ENCODE measurements at places on chromosomes 7 and 10. TPM values are rescaled to one million over a fixed set of nuclear protein-coding genes. Genes with fewer than 3 reads are reported as not detected.
A peak's percentile ranks its signal among the peaks of the same experiment; 100 is the strongest.

- DNase-seq = no peak
Observed at GRCh38 chr7:40866601-40867000, 731.8 kb downstream of the SUGCT start.

DNA sequence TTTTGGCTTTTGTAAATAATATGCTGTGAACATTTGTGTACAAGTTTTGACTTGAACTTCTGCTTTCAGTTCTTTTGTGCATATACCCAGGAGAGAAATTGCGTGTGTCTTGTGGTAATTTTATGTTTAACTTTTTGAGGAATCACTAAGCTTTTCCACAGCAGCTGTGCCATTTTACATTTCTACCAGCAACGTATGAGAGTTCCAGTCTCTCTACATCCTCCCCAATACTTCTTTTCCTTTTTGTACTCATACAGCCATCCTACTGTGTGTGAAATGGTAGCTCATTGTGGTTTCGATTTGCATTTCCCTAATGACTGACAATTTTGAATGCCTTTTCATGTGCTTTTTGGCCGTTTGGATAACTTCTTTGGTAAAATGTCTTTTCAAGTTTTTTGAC lies 66.3 kb upstream of the INHBA start:
- no peak for DNase-seq

- no peak for DNase-seq
Observed at GRCh38 chr7:11434366-11434765, 397.6 kb downstream of the THSD7A start.

DNA sequence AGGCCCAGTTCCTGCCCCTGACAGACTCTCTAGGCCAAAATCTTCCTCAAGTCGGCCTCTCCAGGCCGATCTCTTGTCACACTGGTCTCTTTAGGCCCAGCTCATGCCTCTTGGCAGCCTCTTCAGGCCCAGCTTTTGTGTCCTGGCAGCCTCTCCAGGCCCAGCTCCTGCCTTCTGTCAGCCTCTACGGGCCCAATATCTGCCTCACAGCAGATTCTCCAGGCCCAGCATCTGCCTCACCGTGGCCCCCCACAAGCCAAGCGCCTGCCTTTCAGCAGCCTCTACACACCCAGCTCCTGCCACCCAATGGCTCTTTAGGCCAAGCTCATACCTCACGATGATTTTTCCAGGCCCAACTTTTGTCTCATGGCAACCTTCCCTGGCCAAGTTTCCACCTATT lies 33.0 kb upstream of the VKORC1L1 start:
- no peak for DNase-seq

- no peak for DNase-seq
Observed at GRCh38 chr10:64037071-64037661, 516.0 kb downstream of the REEP3 start.

GRCh38 chr10:99234791-99235657 lies 628 bp downstream of the HPSE2 start:
- no peak for DNase-seq

- DNase-seq = no peak
Observed at GRCh38 chr10:120433141-120433540, 23.9 kb upstream of the PLPP4 start.

- no peak for DNase-seq
Observed at GRCh38 chr7:105826143-105826542, 50.3 kb downstream of the ATXN7L1 start.

- DNase-seq = no peak
Observed at GRCh38 chr7:2860627-2861133, 16.6 kb upstream of the GNA12 start.

DNA sequence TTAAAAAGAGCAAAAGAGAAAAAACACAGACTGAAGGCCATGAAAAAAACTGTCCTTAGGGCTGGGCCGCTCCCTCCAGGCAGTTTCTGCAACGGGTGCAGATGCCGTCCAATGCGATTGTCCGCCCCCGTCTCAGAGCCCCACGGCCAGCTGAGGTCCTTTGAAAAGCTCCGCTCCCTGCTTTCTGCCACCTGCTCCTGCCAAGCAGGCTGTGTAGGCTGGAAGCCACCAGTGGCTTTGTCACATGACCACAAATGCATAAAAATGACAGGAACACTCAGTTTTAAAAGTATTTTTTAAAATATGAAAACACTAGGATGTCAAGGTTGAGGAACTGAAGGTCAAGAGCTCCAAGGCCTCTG lies 71.7 kb downstream of the AMZ1 start:
- DNase-seq = no peak

GRCh38 chr7:111802194-111802772 lies 240.0 kb upstream of the IMMP2L start:
- DNase-seq = no peak

DNA sequence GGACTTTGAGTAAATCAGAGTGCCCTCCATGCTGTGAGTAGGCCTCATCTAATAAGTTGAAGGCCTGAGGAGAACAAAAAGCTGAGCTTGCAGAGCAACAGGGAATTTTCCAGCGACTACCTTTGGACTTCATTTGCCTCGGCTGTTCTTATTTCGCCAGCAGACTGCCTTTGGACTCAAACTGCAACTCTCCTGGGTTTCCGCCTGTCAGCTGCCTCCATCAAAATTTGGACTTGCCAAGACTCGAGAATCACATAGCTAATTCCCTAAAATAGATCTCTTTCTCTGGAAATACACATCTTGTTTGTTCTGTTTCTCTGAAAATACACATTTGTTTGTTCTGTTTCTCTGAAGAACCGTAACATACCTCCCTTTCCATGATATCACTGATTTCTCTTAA lies 93.8 kb downstream of the ITGB8 start:
- no peak for DNase-seq

DNA sequence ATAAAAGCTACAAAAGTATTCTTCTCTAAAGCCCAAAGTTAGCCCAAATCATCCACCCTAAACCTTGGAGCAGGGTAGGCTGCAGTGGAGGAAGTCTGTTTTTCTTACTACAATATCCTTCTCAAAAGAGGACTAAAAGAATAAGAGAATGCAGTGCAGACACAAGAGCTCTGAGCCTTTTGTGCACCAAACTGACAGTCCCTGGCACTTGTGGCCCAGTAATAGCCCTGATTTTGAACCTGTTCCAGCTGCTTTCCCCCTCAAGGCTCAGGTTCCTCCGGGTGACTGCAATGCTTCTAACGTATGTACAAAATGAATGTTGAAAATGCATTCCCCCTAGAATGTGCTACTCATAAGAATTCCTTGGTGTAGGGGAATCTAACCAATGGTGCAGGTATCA lies 154.4 kb downstream of the JAZF1 start:
- DNase-seq = no peak

DNA sequence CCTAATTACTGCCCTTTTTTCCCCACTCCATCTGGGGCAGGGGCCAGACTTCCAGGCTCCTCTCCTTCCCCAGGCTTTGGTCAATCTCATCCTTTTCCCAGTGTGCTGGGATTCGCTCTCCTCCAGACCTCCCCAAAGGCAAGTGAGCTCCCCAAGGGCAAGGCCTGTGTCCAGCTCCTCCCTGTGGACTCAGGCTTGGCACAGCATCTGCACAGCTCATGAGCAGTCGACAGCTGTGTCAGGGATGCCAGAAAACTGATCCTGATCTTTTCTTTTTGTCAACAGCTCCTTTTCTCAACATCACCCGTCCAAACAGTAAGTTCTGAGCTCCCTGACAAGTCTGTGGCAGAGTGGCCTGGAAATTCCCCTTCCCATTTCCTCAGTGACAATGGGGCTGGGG lies 67.1 kb downstream of the C10orf120 start:
- DNase-seq = peak; percentile 11

GRCh38 chr7:142833174-142834048 lies 21.5 kb upstream of the EPHB6 start:
- DNase-seq = no peak

DNA sequence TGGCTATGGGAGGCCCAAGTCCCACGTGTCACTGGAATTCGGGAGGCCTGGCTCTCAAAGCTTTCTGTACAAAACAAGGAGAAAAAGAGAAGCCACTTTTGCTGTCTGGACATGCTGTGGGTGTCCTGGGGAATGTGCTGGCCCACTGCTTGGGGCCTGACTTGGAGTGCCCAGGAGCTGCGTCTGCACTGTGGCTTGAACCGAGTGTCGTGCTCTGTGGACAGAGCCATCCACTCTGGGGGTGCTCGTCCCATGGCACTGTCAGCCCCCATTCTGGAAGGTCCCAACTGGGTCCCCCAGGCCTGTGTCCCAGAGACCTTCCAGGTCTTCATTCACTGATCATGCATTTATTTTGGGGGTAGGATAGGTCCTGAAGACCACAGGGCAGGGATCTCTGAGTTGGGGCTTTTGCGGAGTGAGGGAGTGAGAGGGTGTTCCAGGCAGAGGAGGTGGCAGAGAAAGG lies 138.0 kb downstream of the LHPP start:
- no peak for DNase-seq

- no peak for DNase-seq
Observed at GRCh38 chr7:65287023-65287422, 86.6 kb upstream of the ZNF92 start.

DNA sequence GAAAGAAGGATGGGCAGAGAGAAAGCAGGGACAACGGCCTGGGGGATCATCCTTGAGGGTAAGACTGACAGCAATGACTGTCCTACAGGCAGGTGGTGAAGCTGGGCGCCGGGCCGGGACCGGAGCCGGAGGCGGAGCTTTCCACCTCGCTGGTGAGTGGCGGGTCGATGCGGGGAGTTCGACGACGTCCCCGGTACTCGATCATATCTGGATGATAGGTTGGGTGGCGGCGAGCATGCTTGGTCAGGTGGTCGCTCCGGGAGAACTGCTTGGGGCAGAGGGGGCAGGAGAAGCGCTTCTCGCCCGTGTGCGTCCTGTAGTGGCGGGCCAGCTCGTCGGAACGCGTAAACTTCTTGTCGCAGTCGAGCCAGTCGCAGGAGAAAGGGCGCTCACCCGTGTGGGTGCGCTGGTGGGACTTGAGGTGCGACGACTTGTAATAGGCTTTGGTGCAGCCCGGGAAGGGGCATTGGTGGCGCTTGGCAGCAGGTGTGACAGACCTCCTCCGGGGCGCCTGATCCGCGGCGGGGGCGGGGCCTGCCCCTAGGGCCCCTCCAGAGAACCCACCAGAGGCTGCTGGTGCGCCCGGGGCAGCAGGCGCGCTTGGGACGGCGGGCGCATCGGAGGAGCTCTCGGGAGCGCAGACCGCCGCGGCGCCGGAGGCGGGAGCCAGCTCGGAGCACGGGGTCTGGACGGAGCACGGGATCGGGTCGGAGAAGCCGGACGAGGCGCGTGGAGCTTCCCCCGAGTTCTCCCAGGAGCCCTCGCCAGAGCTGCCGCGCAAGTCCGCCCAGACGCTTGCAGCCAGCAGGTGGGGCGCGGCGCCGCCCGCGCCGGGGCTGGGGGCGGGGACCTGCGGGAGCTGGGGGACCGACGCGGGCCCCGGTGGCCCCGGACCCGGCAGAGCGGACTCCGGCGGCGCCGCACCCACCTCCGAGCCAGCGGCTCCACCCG lies 752 bp downstream of the KLF14 start:
- no peak for DNase-seq

DNA sequence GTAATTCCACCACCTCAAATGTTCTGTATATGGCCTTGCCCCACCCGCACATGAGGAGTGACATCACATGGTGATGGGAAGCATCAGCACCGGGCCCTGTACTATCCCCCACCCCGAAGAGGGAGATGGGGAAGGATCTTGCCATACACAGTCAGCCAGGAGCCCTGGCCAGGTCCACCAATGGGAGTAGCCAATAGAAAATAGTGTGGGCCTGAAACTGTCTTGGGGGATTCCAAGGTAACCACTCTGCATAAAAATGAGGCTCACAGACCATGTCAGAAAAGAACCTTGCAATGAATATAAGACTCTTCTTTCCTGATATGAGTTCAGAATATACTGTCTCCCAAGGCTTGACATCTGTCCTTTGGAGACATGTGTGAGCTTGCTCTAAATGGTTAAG lies 51.1 kb downstream of the ADRB1 start:
- DNase-seq = no peak

GRCh38 chr10:9762966-9763656 lies 1254.6 kb upstream of the CELF2 start:
- DNase-seq = no peak

GRCh38 chr10:110368002-110368401 lies 63.3 kb upstream of the SMNDC1 start:
- DNase-seq = no peak

- no peak for DNase-seq
Observed at GRCh38 chr7:20438694-20439376, 108.1 kb downstream of the ITGB8 start.

HOXA7 gene
- total RNA-seq = 23.6 TPM

CARD11 gene
- total RNA-seq = 0.24 TPM

FRA10AC1 gene
- total RNA-seq = 23.0 TPM

CRYGN gene
- not detected for total RNA-seq

UCMA gene
- total RNA-seq = not detected

GNAI1 gene
- 75.9 TPM for total RNA-seq

FMC1 gene
- 5.2 TPM for total RNA-seq

NODAL gene
- total RNA-seq = not detected

ANKRD22 gene
- total RNA-seq = 28.7 TPM

STAG3 gene
- 1.9 TPM for total RNA-seq

SEC31B gene
- total RNA-seq = 9.3 TPM

ASB10 gene
- not detected for total RNA-seq

AKR1C4 gene
- not detected for total RNA-seq

GPR146 gene
- 48.3 TPM for total RNA-seq

FKBP9 gene
- 99.2 TPM for total RNA-seq

TMEM72 gene
- not detected for total RNA-seq

SH2D4B gene
- total RNA-seq = not detected

SLC13A4 gene
- 1.9 TPM for total RNA-seq
